ENCODE measurements at places on chromosomes 1 and 21.
A peak's percentile ranks its signal among the peaks of the same experiment; 100 is the strongest.

DNA sequence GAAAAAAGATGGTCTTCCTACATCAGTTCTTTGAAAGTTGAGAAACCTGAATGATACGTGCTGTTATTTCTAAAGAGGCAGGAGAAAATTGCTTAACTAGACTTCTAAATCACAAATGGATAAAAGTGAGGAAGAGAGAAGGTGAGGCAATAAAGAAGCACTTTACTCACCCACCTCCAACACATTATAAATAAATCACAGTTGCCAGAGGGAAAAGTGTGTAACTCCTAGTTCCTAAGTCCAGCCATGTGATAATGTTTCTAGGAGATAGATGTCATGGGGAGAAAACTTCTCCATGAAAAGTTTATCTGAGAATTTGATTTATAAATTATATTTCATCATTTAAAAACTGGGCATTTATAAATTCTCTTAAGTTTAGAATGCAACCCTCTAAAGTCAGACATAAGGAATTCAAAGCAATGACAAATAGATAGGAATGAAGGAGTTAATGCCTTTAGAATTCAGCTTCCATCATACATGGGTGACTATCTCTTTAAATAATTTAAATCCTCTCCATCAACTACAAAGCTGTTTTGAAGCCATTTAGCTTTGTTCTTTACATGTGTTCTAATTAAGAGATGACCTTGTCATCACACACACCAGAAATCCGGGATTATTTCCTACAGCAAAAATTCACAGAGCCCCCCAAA, 60.0 kb downstream of the NRIP1 start:
- no peak for DNase-seq

- no peak for DNase-seq
These were observed 8.4 kb downstream of the ZBTB7B start for GRCh38 chr1:155011004-155011416.

- no peak for DNase-seq
These were observed 20.9 kb upstream of the PDXK start for GRCh38 chr21:43697758-43698643.

GRCh38 chr1:151568626-151569088, 28.5 kb downstream of the TUFT1 start:
- peak; percentile 2 for DNase-seq

DNA sequence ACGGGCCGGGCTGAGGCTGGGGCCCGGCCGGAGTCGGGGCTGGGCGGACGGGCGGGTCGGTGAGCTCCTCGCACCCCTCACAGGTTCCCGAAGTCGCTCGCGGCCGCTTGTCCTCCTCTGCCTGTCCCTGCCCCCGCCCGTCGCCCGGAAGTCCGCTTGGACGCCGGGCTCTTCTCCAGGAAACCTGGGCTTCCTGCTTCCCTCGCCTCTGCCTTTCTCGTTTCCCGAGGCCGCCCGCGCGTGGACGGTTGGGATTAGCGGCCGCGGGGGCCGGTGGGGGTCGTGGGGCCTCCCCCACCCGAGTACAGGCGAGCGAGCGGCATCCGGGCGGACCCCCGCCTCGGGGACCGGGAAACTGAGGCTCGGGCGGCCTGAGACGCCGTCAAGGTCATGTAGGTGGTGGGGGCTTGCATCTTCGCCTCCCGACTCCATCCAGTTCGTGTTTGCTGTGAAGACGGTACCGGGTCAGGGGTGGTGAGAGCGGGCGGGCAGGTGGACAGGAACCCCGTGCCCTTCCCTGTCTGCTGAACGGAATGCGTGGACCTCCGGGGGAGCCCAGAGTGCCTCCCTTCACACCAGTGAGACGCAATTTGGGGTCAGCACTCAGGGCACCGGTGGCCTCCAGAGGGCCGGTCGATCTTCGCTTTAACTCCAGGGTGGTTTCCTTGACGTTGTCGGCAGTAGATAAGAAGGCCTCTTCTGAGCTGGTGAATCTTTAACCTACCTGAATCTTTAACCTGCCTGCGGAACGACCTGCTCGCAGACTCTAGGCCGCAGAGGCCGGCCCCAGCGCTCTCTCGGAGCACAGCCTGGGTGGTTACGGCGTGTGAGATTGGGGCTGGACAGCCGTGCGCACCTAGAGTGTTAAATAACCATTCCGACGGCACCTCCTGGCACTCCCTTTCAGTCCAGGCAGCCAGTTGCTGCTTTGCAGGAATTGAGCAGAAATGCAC, 686 bp downstream of the ARF1 start:
- DNase-seq: no peak

GRCh38 chr1:50110151-50110550, 1.4 kb downstream of the ELAVL4 start:
- no peak for DNase-seq

GRCh38 chr21:36664662-36664990, 34.3 kb upstream of the SIM2 start:
- DNase-seq: no peak

- DNase-seq: no peak
These were observed 103.1 kb upstream of the CSF3R start for GRCh38 chr1:36585569-36586548.
